ENCODE measurements at places on chromosomes 1 and 21.

DNA sequence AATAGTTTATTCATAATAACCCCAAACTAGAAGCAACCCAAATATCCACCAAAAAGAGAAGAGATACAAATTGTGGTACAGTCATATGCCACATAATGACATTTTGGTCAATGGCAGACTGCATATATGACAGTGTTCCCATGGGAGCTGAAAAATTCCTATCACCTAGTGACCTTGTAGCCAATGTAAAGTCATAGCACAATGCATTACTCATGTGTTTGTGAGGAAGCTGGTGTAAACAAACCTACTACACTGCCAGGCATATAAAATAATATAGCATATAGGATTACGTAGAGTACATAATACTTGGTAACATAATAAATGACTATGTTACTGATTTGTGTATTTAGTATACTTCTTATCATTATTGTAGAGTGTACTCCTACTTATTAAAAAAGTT, 29.5 kb upstream of the SLFNL1 start:
- DNase-seq, result no peak

DNA sequence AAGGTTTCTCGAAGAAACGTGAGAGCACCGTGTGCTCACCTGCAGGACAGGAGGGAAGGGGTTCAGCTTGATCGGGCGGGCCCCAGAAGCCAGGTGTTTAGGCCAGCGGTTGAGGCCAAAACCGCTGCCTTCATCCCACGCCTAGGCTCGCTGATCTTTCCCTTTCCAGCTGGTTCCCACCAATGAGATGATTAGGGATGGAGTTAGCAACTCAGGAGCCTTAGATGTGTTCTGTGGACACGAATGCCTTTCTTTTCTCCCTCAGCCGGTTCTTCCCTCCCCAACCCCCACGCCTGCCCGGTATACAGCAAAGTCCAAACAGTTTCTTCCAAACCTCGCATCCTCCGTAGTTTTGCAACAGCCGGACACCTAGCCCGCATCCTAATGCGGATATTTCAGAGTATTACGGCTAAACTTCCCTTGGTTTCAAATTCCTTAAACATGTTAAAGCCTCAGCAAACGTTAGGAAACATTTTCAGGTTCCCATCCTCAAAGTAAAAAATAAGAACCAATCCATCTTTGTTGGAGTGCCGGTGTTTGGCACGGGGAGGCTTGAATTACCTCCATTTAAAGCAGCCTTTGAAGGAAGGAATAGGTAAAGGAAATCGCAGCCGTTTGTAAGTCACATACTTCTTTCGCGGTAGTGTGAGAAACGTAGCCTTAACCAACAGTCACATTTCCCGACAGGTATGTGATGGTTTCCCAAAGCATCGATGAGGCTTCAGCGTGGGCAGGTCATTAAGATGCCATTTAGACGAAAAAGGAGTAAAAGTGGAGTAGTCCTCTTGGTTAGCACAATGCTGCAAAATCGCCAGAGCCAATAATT, 1.1 kb downstream of the LRRC8C start:
- no peak for DNase-seq

- DNase-seq, result peak; percentile 33
These were observed 64.3 kb downstream of the CAMSAP2 start for GRCh38 chr1:200802865-200803512.

- no peak for DNase-seq
These were observed 61.0 kb downstream of the TMCO4 start for GRCh38 chr1:19738669-19739068.

All from stimulated activated CD4-positive, alpha-beta T cell treated with anti-CD3 and anti-CD28 coated beads, Interleukin-1b, Interleukin-23, amount 100 ng/mL, for 1 hour (primary cell).